WTC11 (cell line): ENCODE measurements at places on chromosomes 5 and 9. TPM values are rescaled to one million over a fixed set of nuclear protein-coding genes. Genes with fewer than 3 reads are reported as not detected.

The PITX1 gene
- 0.07 to 0.23 TPM (median 0.13 TPM) in 3 replicates for total RNA-seq

The HINT2 gene
- 33.6 to 42.7 TPM (median 42.1 TPM) in 3 replicates for total RNA-seq

The MAMDC2 gene
- total RNA-seq: 6.0 to 6.3 TPM (median 6.3 TPM) in 3 replicates

The CRB2 gene
- 1.8 to 3.5 TPM (median 2.4 TPM) in 3 replicates for total RNA-seq

The PCDHB15 gene
- 7.7 to 8.7 TPM (median 8.4 TPM) in 3 replicates for total RNA-seq

The DRD1 gene
- total RNA-seq: 0.07 TPM in 2 of 3 replicates, not detected in the other

The F12 gene
- total RNA-seq: 10.0 to 12.8 TPM (median 12.1 TPM) in 3 replicates

The C5orf58 gene
- total RNA-seq: 2.0 to 3.0 TPM (median 2.1 TPM) in 3 replicates

The TMEM215 gene
- total RNA-seq: 0.21 to 0.34 TPM (median 0.31 TPM) in 3 replicates

GRCh38 chr9:98927724-98928123, 16.0 kb upstream of the COL15A1 start:
- H3K27ac ChIP-seq: no peak overlapping the region
- no peak for DNase-seq
- H3K4me3 ChIP-seq: no peak overlapping the region
- peaks cover 19% of the 10 kb centered on the region for H3K4me1 ChIP-seq

DNA sequence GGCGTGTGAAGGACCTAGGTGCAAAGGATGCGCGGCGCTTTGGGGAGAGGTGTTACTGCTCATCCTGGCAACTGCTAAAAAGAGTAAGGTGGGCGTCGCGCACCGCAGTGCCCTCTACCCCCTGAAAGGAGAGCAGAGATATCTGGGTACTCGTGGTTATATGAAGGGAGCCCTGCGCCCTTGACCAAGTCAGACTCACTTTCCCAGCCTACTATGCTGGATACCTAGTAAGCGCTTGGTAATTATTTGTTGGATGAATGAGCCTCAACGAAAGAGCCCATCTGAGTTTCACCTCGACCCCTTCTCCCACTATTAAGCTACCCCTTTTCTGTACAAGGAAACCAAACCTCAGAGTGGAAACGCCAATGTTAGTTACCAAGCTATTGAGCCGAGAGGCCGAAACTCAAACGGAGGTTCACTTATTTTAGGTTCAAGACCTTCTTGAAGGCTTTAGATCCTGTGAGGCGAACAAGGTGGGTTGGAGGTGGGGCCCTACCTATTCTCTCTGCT, 8.0 kb downstream of the LHX6 start:
- peaks cover 7% of the 10 kb centered on the region; the same call in 1 of the 2 replicates for H3K36me3 ChIP-seq
- peaks cover 56% of the 10 kb centered on the region for H3K4me1 ChIP-seq
- peak overlapping the region; percentile 64 for H3K4me3 ChIP-seq
- H3K27me3 ChIP-seq: peaks cover 100% of the 10 kb centered on the region

DNA sequence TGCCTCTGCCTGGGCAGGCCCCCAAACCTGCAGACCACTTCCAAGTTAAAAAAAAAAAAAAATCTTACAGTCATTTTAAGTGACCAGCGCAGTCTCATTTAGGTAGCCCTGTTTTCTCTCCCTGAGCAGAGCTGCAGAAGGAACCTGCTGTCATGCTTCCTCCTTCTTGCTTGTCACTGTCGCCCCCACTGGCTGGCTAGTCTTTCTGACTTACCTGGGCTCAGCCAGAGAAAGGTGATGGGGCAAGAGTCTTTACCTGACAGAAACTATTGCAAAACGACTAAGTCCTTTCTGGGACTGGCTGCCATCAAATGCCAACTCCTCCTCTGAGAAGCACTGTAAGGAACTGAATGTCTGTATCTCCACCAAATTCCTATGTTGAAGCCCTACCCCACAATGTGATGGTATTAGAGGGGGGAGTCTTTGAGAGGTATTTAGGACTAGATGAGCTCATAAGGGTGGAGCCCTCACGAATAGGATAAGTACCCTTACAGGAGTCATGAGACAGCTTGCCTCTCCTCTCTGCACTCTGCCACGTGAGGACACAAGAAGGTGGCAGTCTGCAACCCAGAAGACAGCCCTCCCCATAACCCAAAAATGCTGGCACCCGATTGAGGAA, 58.4 kb upstream of the SHC3 start:
- no peaks in the 10 kb centered on the region for H3K36me3 ChIP-seq
- peaks cover 24% of the 10 kb centered on the region for H3K27me3 ChIP-seq
- no peak overlapping the region for H3K27ac ChIP-seq
- peak; percentile 45 for DNase-seq

DNA sequence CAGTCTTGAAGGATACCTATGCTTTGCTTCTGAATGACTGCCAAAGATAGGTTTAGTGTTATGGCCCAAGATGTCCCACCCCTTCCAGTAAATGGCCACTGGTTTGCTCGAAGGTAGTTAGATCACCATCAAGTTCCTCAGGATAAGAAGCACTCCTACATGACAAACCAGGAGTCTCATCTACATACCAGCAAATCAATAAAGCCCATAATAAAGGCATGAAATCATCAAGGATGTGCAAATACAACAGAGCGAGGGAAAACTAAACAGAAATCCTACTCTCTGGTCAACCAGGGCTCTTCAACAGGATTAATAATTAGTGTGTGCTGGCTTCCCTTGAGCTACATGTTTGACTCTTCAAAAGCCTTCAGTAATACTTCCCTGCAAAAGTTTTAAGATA, 141.0 kb downstream of the LHFPL2 start:
- no peak for DNase-seq
- no peaks in the 10 kb centered on the region for H3K27me3 ChIP-seq
- H3K4me3 ChIP-seq: no peak overlapping the region
- no peaks in the 10 kb centered on the region for H3K36me3 ChIP-seq
- peaks cover 74% of the 10 kb centered on the region for H3K4me1 ChIP-seq
- no peak overlapping the region for H3K27ac ChIP-seq

- H3K27me3 ChIP-seq: no peaks in the 10 kb centered on the region
- H3K4me3 ChIP-seq: no peak overlapping the region
- no peak for DNase-seq
- H3K4me1 ChIP-seq: no peaks in the 10 kb centered on the region
- H3K36me3 ChIP-seq: no peaks in the 10 kb centered on the region
Observed at GRCh38 chr9:1179366-1179765, 129.2 kb downstream of the DMRT2 start.

DNA sequence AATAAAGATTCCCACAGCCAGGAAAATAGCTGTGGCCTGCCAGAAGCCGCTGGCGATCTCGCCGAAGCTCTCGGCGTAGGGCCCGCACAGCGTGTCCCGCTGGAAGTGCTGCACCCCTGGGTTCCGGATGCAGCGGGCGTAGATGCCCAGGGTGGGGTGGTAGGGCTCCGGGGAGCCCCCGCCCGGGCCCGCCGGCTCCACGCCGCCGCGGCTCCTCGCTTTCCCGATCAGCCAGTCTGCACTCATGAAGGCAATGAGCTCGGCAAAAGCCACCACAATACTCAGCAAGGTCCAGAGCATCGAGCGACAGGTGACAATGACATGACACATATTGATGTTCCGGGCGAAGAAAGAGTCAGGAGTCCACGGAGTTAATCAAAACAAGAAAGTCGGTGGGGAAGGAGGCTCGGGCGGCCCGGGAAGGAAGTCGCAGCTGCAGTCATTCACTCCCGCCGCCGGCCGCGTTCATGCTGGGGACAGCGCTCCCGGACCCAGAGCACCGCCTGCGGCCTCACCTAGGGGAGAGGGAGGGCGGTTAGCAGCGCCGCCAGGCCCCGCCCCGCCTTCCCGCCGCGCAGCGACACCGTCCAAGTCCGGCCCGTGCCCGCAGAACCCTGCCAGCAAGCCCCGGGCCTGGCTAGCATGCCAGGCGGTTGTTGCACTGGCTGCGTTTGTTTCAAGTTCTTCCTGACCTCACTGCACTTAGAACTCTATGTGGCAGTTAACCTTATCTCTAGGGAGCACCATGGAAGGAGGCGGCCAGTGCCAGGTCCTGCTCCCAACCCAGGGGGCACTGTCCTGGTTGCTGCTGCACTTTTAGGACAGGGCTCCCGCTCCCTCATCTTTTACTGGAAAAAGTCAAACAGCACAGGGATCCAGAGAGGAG, 138.4 kb downstream of the LHFPL2 start:
- peak; percentile 74 for DNase-seq
- H3K27ac ChIP-seq: peak overlapping the region; percentile 65; the same call in 1 of the 2 replicates
- H3K36me3 ChIP-seq: no peaks in the 10 kb centered on the region; the same call in 1 of the 2 replicates
- H3K4me1 ChIP-seq: peaks cover 52% of the 10 kb centered on the region
- H3K27me3 ChIP-seq: no peaks in the 10 kb centered on the region
- H3K4me3 ChIP-seq: peak overlapping the region; percentile 64

GRCh38 chr9:95297760-95298159, 19.7 kb downstream of the FANCC start:
- DNase-seq: no peak
- H3K4me3 ChIP-seq: no peak overlapping the region
- no peaks in the 10 kb centered on the region for H3K27me3 ChIP-seq
- no peak overlapping the region for H3K27ac ChIP-seq
- no peaks in the 10 kb centered on the region for H3K36me3 ChIP-seq
- peaks cover 3% of the 10 kb centered on the region for H3K4me1 ChIP-seq

GRCh38 chr9:106879439-106879882, 16.5 kb downstream of the ZNF462 start:
- H3K27me3 ChIP-seq: no peaks in the 10 kb centered on the region
- H3K36me3 ChIP-seq: peaks cover 19% of the 10 kb centered on the region
- no peak overlapping the region for H3K4me3 ChIP-seq
- peaks cover 95% of the 10 kb centered on the region for H3K4me1 ChIP-seq
- no peak overlapping the region for H3K27ac ChIP-seq
- no peak for DNase-seq

GRCh38 chr9:19117039-19117716, 10.1 kb downstream of the PLIN2 start:
- H3K4me1 ChIP-seq: peaks cover 13% of the 10 kb centered on the region
- no peak overlapping the region for H3K27ac ChIP-seq
- DNase-seq: no peak
- peaks cover 60% of the 10 kb centered on the region for H3K36me3 ChIP-seq
- no peak overlapping the region for H3K4me3 ChIP-seq

GRCh38 chr5:72459089-72459661, 48.0 kb downstream of the ZNF366 start:
- no peak overlapping the region for H3K27ac ChIP-seq
- no peaks in the 10 kb centered on the region for H3K36me3 ChIP-seq
- H3K27me3 ChIP-seq: peaks cover 3% of the 10 kb centered on the region; the same call in 1 of the 2 replicates
- H3K4me3 ChIP-seq: no peak overlapping the region
- DNase-seq: no peak

- H3K27me3 ChIP-seq: no peaks in the 10 kb centered on the region
- H3K36me3 ChIP-seq: peaks cover 24% of the 10 kb centered on the region
- H3K27ac ChIP-seq: no peak overlapping the region; the same call in 1 of the 2 replicates
Observed at GRCh38 chr5:34977934-34978613, 48.7 kb downstream of the DNAJC21 start.

DNA sequence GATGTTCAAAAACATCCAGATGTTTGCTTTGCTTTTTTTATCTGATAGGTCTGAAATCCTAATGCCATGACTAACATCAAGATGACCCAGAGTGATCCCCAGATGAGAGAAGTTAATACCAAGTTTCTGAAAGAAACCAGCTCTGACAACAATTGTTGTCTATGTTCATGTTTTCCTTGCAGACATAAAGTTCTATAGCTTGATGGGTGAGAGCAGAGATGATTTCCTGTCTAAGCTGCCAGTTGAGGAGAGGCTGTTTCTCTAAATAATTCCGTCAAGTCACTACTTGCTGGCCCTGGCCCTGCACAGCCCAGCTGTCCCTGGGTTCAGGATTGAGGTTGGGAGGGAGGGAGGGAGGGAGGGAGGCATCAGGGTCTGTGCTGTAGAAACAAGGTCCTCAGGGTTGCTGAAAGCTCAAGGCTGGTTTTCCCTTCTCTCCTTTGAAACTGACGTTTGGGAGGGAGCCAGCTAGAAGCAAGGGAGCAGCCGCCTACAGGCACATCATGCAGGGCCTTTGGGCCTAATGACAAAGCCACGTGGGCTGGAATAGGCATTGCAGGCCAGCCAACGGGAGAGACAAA, 3.9 kb downstream of the SPARC start:
- peaks cover 13% of the 10 kb centered on the region for H3K36me3 ChIP-seq
- peaks cover 54% of the 10 kb centered on the region for H3K4me1 ChIP-seq
- no peaks in the 10 kb centered on the region for H3K27me3 ChIP-seq
